Activated naive CD4-positive, alpha-beta T cell (primary cell): ENCODE measurements at places on chromosomes 7 and 10.

DNA sequence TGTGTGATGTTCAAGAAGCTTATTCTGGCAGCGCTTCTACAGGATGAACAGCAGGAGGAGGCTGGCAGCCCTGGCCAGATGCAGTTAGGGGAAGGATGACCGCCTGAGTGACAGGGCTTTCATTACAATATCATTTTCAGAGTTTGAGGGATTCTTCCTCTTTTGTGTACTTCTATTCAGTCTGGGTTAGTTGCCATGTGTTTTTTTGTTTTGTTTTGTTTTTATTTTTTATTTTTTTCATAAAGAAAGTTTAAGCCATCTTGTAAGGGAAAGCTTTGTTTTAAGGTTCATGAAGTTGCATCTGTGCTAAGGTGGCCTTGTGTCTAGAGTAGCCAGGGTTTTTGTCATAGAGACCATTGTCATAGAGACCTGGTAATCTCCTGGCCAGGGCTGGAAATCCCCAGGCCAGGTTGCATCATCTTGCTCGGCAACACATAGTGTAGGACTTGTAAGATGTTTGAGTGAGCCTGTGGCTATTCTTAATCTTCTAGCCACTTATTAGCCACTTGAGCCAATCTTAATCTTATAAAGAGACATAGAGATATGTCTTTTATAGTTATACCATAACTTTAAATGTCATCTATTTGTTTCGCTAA, 230.5 kb upstream of the TMEM229A start:
- no peak for DNase-seq

DNA sequence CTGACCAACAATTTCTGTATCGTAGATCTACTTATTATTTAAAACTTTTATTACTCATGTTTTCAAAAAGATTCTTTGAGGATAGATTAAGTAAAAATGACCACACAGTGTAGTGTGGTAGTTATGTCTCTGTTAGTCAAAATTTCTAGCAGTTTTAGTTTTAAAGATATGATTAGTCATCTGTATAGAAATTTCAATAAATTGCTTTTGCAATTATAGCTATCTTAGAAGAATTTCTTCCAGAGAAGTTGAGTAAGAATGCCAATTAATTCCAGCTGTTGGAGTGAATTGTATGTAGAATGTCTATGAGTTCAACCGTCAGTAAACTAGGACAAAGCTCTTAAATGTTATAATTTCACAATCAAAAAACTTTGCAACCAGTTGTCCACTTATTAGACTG, 229.7 kb downstream of the CDK14 start:
- no peak for DNase-seq

- no peak for DNase-seq
These were observed 207.9 kb downstream of the PHF14 start for GRCh38 chr7:11181590-11181989.

DNA sequence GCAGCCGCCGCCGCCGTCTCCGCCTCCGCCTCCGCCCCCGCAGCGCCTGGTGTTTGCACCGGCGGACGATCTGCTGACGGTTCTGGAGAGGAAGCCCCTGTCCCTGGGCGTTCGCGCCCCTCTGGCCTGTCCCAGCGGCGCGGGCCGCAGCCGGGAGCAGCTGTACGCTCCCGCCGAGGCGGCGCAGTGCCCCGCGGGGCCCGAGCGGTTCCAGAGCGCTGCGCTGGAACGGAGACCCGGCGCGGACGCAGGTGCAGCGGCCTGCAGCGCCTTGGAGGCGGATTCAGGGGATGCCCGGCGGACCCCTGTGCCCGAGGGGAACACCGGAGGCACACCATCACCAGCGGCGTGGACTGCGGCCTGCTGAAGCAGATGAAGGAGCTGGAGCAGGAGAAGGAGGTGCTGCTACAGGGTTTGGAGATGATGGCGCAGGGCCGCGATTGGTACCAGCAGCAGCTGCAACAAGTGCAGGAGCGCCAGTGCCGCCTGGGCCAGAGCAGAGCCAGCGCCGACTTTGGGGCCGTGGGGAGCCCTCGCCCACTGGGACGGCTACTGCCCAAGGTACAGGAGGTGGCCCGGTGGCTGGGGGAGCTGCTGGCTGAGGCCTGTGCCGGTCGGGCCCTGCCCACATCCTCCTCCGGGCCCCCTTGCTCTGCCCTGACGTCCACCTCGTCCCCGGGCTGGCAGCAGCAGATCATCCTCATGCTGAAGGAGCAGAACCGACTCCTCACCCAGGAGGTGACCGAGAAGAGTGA, 24.8 kb upstream of the ZNF735 start:
- DNase-seq: no peak
